Lung microvascular endothelial cell (primary cell): ENCODE measurements at places on chromosomes 7 and 10.

- DNase-seq: no peak
Observed at GRCh38 chr10:129111922-129112321, 355.1 kb upstream of the MGMT start.

DNA sequence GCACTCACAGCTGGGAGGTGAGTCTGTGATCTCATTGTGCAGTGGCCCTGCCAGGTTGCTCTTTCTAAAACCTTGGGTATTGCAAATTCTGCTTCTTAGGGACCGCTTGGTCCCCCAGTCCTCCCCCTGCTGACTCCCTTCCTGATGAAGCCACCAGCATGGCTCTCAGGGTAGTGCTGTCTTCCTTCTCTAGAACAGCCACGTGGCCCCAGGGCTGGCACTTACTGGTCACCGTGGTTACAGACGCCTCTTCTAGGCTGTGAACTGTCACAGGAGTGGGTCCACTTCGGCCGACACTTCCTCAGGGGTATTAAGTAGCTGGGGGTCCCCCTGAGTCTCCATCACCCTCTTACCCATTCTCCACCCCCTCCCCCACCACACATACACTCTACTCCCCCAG lies 2.7 kb upstream of the HTRA1 start:
- no peak for DNase-seq

DNA sequence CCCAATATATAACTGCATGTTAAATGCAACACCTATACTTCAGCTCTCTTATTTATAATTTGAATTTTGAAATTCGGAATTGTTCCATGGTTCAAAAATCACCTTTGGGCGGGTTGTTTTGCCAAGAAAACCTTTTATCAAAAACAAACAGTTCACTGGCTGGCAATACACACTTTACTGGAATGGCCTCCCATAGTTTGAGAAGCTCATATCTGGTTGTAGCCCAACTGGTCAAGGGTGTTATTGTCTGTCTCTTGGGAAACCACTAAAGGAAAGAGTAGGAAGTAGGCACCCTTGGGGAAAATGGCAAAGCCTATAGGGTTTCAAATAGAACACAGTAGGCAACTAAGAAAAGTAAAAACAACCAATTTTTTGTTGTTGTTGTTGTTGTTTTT lies 117.9 kb downstream of the HIPK2 start:
- no peak for DNase-seq

- no peak for DNase-seq
Observed at GRCh38 chr7:36217211-36217960, 64.3 kb downstream of the EEPD1 start.

GRCh38 chr10:132714986-132715775 lies 70.8 kb downstream of the NKX6-2 start:
- no peak for DNase-seq

DNA sequence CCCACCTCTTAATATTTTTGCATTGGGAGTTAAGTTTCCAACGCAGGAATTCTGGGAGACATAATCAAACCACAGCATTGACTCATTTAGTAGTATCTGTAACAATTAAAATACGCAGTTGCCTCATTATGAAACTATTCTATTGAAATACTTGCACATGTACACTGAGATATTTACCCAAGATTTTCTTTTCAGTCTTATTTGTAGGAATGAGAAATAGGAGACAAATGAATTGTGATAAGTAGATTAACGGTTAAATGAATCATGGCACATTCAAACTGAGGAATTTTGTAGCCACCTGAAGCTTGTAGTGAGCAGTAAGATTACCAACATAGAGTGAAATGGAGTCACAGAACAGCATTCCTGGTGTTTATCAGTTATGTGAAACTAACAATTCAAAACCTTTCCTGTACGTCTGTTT lies 18.1 kb downstream of the RP9 start:
- DNase-seq: no peak

DNA sequence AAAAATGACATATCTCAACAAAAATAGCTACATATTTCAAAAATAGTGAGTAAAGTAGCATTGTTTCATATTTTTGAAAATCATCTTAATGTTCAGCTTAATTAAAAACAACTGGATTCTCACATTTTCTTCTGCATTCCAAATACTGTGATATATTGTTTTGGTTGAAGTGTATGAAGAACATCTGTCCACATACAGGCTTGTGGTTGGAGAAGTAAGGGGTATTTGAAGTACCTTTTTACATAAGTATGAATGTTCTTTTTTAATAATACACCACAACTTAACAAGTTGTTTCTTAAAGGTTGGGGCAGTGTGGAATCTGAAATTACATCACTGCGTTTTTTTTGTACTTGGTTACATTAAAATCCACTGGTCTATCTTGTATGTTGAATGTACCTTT lies 442.5 kb downstream of the KIF20B start:
- no peak for DNase-seq

DNA sequence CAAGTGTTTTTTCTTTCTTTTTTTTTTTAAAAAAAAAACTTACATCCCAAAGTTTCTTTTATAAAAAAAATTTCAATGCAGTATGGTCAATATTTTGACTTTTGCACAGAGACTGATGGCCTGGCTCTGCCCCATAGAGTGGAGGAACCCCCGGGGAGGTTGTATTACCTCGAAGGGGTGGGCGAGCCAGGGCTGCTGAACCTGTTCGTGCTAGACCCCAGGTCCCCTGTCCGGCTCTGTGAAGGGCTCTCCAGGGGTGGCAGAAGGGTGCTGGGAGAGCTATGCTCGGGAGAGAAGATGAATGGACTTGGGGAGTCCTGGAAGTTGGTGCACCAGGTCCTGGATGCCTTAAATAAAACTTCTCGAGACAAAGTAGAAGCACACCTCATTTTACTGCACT lies 446.4 kb upstream of the KLF6 start:
- no peak for DNase-seq

- DNase-seq: no peak
Observed at GRCh38 chr7:80641548-80641947, 3.1 kb downstream of the CD36 start.

GRCh38 chr10:31836569-31837406 lies 91.8 kb downstream of the ARHGAP12 start:
- DNase-seq: peak; percentile 66

DNA sequence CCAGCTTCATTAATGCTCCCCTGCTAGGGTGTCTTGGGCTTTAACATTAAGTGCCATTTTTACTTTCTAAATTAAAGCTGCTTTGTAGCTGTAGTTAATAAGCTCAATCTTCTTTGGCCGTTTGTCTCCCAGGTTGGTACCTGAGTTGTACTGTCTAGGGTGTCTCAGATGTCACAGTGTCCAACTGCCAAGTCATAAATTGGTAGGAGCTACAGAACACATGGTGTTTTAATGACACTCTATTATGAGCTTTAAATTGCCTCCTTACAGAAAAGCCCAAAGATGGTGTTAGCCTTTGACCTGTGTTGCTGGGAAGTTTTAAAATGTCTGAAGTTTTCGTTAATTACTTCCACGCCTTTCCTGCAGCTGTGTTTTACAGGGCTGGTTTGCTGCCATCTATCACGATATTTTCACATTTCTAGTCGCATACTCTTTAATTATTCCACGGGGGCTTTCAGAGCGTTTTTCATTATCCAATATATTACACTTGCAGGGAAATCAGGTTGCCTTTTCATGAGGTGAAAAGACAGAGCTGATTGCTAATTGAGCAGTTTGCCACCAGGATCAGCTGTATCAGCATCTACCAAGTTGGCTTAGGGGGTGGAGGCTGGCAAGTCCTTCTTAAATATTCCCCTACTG lies 247.8 kb upstream of the PLPP4 start:
- no peak for DNase-seq

- DNase-seq: no peak
Observed at GRCh38 chr10:129800796-129801340, 163.2 kb downstream of the EBF3 start.

DNA sequence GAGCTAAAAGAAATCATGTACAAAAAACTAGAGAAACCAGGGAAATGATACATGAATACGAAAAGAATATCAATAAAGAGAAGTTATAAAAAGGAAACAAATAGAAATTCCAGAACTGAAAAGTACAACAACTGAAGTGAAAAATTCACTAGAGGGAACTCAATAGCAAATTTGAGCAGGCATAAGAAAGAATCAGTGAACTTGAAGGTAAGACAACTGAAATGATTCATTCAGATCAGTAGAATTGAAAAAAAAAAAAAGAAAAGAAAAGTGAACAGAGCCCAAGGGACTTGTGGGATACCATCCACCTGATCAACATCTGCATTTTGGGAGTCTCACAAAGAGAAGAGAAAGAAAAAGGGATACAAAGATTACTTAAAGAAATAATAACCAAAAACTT lies 78.3 kb downstream of the HHEX start:
- no peak for DNase-seq

DNA sequence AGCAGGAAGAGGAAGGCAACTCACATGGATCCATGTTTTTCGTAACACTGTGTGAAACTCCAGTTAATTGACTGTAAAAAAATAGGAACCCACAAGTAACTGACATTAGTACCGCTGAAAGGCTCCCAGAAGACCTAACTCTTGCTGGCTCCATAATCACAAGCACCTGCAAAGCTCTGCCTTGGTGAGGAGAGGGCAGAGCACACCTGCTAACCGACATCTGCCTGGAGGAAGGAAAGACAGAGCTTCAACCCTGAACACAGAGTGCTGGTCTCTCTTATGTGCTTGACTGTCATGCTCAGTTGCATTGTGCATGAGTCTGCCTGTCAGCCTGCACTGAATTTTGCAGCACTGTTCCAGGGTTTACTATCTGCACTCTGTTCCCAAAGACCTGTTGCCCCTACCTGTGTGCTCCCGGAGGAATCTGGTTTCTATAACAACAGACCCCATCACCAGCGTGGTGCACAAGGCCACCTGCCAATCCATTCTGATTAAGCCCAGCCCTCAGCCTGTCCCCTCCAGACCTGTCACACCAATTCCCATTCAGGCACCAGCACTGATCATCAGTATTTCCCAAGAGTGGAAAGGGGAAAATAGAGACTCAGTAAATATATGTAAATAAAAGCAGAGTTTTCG lies 63.1 kb upstream of the ANKRD1 start:
- DNase-seq: no peak

DNA sequence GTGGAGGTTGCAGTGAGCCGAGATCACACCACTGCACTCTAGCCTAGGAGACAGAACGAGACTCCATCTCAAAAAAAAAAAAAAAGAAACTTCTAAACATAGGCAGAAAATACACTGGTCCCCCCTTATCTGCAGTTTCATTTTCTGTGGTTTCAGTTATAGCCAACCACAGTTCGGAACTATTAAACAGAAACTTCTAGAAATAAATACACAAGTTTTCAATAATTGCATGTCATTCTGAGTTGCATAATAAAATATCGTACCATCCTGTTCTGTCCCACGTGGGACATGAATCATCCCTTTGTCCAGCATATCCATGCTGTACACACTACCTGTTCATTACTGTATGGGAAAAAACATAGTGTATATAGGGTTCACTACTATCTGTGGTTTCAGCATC lies 8.0 kb downstream of the XRCC2 start:
- DNase-seq: peak; percentile 67

DNA sequence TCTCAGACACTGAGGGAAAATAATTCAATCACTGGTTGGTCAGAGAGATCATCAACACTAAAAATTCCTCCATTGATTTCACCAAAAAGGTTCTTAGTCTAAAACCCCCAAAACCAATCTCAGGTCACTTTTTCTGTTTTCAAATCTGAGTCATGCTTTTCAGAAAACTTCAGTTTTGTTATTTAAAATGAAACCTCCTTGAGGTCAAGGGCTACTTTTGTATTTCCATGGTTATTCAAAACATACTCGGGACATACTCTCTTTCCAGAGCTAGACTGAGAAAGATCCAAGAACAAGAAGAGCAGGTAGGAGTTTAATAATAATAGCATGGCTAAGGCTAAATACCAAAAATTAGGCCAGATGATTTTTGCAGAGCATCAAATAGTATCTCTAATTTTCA lies 152.8 kb downstream of the SDHAF3 start:
- DNase-seq: no peak

DNA sequence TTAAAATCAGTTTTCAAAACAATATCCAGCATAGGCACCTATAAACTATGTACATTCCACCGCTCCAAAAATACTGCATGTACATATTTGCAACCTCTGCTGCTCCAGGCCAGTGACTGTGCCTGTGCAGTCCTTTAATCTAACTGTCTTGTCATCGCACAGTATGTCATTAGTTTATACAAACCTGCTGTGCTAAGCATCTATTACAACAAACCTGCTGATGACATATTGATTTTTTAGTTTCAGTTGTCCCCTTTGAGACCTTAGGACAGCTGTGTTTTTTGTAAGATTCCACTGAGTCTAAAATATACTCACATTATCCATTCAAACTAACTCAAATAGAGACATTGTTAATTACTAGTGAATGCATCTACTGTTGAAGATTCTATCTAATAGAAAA lies 33.1 kb downstream of the SEMA3C start:
- DNase-seq: no peak

GRCh38 chr7:69703099-69703498 lies 104.8 kb downstream of the AUTS2 start:
- DNase-seq: no peak

- no peak for DNase-seq
Observed at GRCh38 chr7:155467846-155468784, 10.2 kb downstream of the EN2 start.
